ENCODE measurements at places on chromosomes 13 and 19. TPM values are rescaled to one million over a fixed set of nuclear protein-coding genes. Genes with fewer than 3 reads are reported as not detected.

GRCh38 chr13:99381766-99382165 is 74.6 kb upstream of the GPR183 start:
- H3K4me3 ChIP-seq: peak overlapping the region; percentile 14
- no peak for DNase-seq
- H3K4me1 ChIP-seq: peaks cover 93% of the 10 kb centered on the region
- peaks cover 5% of the 10 kb centered on the region for H3K36me3 ChIP-seq
- H3K27me3 ChIP-seq: no peaks in the 10 kb centered on the region

- no peaks in the 10 kb centered on the region for H3K27me3 ChIP-seq
- no peak overlapping the region for H3K27ac ChIP-seq
- no peak for DNase-seq
- H3K4me3 ChIP-seq: no peak overlapping the region
Observed at GRCh38 chr13:30006246-30006645, 155.8 kb upstream of the UBL3 start.

GRCh38 chr13:79679334-79679733 is 198.4 kb downstream of the NDFIP2 start:
- H3K36me3 ChIP-seq: no peaks in the 10 kb centered on the region
- H3K27me3 ChIP-seq: no peaks in the 10 kb centered on the region
- no peaks in the 10 kb centered on the region for H3K4me1 ChIP-seq

DNA sequence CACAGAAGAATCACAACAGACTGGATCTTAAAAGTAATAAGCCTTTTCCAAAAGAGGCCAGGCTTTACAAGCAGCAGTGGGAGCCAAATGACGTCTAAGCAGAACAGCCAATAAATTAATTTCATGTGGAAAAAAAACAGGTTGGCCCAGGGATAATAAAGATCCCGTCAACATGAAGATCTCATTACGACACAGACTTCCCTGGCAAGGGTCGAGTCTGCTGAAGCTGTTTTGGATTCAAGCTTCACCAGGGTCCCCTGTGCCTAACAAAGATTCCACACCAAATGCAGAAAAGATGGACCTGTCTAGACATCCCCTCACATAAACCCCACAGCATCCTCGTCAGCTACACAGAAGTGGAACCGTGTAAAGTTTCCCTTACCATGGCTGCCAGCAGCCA is 215.1 kb upstream of the ZNF507 start:
- no peaks in the 10 kb centered on the region for H3K4me1 ChIP-seq
- H3K4me3 ChIP-seq: no peak overlapping the region
- no peak overlapping the region for H3K27ac ChIP-seq
- H3K27me3 ChIP-seq: no peaks in the 10 kb centered on the region
- DNase-seq: no peak

DNA sequence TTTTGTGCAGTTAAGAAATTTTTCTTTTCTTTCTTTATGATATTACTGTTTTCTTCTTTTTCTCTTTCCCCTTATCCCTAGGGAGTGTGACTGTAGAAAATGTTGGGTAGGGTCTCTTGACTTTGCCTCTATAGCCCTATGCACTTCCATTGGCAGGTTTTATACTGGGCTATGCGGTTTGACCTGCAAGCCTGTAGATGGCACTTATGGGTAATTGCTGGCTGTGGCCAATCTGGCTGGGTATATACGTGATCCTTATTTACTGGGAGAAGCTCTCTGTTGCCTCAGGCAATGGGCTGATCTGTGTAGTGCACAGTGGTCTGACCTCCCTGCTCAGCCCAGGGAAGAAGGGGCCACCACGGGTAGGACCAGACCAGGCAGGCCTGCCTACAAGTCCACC is 78.8 kb downstream of the RAP2A start:
- no peak overlapping the region for H3K27ac ChIP-seq
- H3K4me1 ChIP-seq: no peaks in the 10 kb centered on the region
- no peaks in the 10 kb centered on the region for H3K27me3 ChIP-seq
- no peak overlapping the region for H3K4me3 ChIP-seq
- H3K36me3 ChIP-seq: no peaks in the 10 kb centered on the region
- DNase-seq: no peak

The KLK4 gene
- polyA plus RNA-seq: not detected

The PSPN gene
- 0.76 TPM for polyA plus RNA-seq
